ENCODE measurements at places on chromosomes 16 and 17.

GRCh38 chr17:70366386-70366785 lies 197.1 kb downstream of the KCNJ2 start:
- DNase-seq: no peak

DNA sequence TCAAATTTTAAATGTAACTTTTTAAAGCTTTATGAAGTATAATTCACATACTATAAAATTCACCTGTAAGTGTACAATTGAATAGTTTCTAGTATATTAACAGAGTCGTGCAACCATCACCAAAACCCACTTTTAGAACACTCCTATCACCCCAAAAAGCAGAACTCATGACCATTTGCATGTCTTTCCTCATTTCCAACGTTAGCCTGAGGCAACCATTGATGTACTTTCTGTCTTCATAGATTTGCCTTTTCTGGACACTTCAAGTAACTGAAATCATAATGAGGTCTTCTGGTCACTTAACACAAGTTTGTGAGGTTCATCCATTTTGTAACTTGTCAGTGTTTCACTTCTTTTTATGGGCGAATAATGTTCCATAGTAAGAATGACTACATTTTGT lies 33.2 kb downstream of the METTL16 start:
- DNase-seq: no peak

- DNase-seq: no peak
Observed at GRCh38 chr16:25959221-25959620, 267.5 kb downstream of the HS3ST4 start.

GRCh38 chr17:74042744-74043486 lies 160.6 kb upstream of the RPL38 start:
- no peak for DNase-seq

GRCh38 chr17:38789185-38789584 lies 10.2 kb downstream of the PIP4K2B start:
- no peak for DNase-seq

DNA sequence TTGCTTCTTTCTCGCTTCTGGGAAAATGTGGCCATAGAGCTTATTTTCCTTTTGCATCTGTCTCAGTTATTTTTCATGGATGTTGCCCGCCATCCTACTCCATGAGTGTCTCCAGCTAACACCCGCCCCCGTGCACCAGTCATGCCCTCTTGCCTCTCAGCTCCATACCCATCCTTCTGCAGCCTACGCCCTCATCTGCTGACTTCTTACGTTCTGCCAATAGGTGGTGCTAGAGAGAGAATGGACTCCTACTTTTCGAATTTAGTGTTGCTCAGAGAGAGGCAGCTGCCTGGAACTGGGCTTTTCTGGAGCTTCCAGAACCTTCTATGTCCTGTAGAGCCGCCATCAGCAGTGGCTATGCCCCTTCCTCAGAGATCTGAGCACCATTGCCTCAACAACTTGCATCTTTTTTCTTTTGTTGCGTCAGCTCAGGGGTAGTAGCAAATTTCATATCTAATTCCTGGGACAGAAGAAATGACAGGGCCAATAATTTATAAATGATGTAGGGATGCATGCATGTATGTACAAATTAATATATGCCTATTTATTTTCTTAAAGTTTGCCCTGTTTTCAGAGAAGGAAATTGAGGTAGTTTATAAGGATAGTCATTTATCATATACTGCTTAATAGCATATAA lies 119.7 kb upstream of the MYOCD start:
- DNase-seq: no peak

DNA sequence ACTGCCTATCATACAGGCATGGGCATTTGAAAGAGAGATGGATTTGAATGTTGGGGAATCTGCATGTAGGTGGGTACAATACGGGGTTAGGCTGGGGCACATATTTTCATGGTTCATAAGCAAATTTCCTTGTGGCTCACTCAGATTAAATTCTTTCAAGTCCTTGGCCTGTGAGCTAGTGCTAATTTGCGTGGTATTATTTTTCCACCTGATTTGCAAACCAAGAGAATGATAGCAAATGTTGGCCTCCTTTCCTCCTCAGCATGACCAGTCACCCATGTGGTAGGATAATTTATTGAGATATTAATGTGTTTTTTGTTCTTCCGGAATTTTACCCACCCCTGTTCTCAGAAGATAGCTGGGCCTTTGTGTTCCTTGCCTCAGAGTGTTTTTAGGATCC lies 22.9 kb downstream of the FAM20A start:
- no peak for DNase-seq

DNA sequence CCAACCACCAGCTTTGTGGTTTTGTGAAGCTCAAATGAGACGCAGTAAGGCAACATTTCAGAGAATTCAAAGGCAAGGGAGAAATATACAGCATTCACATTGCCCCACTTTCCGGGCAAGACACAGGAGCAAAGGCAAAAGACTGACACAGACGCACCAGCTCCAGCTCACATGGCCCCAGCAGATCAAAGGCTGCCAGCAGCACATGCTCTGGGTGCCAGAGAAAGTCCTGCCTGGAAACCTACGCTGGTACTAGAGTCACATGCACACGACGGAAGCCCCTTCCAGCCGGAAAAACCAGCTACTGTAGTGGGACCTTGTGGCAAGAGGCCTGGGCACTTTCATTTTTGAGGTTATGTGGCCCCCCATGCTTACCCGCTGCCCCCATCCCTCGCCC lies 50.1 kb downstream of the GTF3C1 start:
- DNase-seq: no peak

DNA sequence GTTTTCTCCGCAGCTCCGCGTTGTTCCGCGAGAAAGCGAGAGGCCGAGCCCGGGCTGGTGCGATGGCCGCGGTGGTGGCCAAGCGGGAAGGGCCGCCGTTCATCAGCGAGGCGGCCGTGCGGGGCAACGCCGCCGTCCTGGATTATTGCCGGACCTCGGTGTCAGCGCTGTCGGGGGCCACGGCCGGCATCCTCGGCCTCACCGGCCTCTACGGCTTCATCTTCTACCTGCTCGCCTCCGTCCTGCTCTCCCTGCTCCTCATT lies 404 bp downstream of the EMC6 start:
- no peak for DNase-seq

DNA sequence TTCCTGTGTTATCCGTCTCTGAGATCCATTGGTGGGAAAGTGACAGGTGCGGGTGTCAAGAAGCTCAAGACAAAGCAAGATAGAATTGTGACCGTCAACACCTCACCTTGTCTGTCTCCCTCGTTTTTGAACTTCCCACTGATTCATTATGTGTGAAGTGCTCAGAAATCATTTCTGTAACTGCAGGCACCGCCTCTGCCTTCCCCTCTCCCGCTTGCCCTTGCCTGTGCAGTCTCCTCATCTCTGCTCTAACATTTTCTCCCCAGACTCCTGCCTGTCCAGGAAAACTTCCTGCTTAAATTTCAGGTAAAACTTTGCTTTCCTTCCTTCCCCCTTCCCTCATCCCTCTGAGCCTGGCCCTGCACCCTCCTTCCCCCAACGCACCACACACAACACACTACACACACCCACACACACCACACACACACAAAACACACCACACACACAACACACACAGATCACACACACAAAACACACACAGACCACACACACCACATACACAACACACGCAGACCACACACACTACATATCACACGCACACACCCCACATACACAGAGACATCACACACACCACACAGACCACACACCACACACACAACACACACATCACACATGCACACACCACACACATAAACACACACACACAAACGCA lies 25.7 kb downstream of the CALB2 start:
- no peak for DNase-seq

GRCh38 chr17:2880050-2880449 lies 83.8 kb downstream of the RAP1GAP2 start:
- no peak for DNase-seq

DNA sequence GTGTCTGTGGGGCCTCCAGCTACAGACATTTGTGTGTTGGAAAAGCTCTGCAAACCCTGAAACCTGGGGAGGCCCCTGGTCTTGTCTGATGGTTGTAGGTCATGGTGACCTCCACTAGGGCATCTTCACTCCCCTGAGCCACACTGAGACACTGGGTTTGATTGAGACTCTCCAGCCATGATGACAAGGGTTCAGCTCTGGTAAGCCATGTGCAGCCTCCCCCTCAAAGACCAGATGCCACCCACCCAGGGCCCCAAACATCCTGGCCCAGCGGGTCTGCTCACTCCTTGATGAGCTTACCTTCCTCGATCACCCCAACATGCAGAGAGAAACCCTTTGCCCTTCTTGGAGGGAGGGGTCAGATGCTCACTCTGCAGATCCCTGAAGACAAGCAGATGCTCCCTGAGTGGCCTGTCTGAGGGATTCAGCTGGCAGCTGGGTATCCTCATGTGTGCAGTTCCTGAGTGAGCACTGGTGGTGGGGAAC lies 101.6 kb downstream of the METRNL start:
- DNase-seq: no peak

DNA sequence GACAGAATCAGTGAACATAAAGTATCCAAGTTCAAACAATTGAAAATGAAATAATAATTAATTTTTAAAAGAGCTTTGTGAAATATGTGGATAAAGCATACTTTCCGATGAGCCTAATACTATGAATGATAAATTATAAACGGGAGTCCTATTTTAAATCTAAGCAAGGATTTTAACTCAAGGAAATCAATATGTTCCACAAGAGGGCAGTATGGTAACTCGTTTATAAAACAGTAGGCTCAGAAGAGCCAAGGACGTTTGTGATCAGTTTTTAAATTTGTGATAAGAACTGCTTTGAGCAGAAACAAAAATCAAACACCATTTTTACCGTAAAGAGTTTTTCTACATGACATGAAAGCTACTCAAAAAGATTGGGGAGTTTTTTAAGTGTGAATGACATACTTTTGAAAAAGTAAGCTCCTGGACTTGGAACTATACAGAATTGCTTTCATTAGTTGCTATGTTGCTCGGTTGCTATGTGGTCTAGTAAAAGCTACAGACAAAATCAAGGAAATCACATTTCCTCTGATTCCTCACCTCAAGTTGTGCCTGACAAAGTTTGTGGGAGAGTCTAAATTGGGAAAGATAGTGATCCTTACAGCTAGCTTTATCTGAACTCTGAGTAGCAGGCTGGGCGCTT lies 11.8 kb upstream of the TEKT1 start:
- no peak for DNase-seq

DNA sequence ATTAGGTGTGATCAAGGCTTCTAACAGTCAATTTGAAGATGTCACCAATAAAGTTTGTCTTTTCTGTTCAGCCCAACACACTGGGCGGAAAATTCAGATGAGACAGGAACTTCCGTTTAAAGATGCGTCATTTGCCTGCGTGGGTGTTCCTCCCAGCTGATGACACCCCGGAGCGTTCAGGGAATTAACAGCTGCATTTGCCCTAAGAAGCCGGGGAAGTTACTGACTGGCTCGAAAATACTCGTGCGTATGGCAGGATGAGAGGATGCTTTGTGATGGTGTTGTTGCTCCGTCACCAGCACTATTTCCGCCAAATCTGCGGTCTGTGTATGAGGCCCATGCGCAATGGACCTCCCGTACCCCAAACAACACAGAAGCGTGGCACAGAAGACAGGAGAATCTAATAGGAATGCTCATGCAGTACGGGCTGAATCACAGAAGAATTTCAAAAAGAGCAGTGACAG lies 11.9 kb upstream of the PVALEF start:
- DNase-seq: no peak
